Smooth muscle cell of the umbilical artery (primary cell): ENCODE measurements at places on chromosomes 4 and X. TPM values are rescaled to one million over a fixed set of nuclear protein-coding genes. Genes with fewer than 3 reads are reported as not detected.

Gene CT45A10
- total RNA-seq, result not detected in 2 replicates

Gene GYPB
- total RNA-seq, result not detected in 2 replicates

Gene GLRA2
- not detected in 2 replicates for total RNA-seq

Gene SMIM43
- 0.09 and 1.2 TPM in 2 replicates for total RNA-seq

Gene DDIT4L
- 2.6 and 2.7 TPM in 2 replicates for total RNA-seq

Gene TMEM47
- 37.4 and 40.6 TPM in 2 replicates for total RNA-seq

Gene DTHD1
- not detected in 2 replicates for total RNA-seq

Gene IKBKG
- 13.7 TPM in 2 replicates for total RNA-seq

Gene MAP9
- total RNA-seq, result 16.3 and 20.0 TPM in 2 replicates

Gene MAD2L1
- total RNA-seq, result 2.4 and 9.8 TPM in 2 replicates

Gene BEND2
- total RNA-seq, result not detected in 2 replicates

Gene NKX6-1
- not detected in 2 replicates for total RNA-seq

Gene HTATSF1
- total RNA-seq, result 39.2 and 45.4 TPM in 2 replicates

Gene ANKRD50
- 140 and 169 TPM in 2 replicates for total RNA-seq

Gene GIMD1
- total RNA-seq, result not detected in 2 replicates

Gene GRIA3
- total RNA-seq, result 25.1 and 25.8 TPM in 2 replicates

Gene ASIC5
- not detected in 2 replicates for total RNA-seq

Gene CENPVL2
- total RNA-seq, result not detected in 2 replicates

Gene GPR82
- total RNA-seq, result not detected in 2 replicates

Gene CHRDL1
- 0.14 TPM in 1 of 2 replicates, not detected in the other for total RNA-seq

Gene TAF7L
- 0.59 and 0.65 TPM in 2 replicates for total RNA-seq

Gene FAM47A
- total RNA-seq, result not detected in 2 replicates

Gene ARFIP1
- total RNA-seq, result 38.6 and 54.5 TPM in 2 replicates

Gene COL4A6
- total RNA-seq, result 9.8 and 17.7 TPM in 2 replicates

Gene KCTD8
- total RNA-seq, result not detected in 2 replicates

Gene ZNF827
- 10.3 and 10.7 TPM in 2 replicates for total RNA-seq
